ENCODE measurements at places on chromosomes 2 and 18.

DNA sequence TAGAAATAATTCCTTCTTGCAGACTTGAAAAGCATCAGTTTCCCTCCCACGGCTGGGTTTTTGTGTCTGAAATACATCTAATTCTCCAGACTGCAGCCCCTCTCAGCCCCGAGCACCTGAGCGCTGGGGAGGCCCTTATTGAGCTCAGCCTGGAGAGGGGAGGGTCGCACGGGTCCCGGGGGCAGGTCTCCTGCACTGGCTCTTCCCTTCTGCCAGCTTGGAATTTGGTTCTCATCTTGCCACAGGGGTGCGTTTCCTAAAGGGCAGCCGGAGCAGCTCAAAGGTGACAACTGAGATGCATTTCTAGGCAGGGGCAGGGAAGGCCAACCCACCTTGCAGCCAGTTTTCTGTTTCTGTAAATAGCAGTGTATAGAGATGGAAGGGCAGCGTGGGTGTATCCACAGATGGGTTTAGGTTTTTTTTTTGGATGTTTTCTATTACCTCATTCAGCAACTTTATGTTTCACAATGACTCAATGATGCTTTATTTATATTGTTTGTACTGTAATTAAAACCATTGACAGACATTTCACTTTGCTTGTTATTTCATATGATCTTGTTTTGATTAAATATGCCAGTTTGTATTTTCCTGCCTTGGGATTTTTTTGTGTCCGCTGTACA lies 37.0 kb downstream of the GBX2 start:
- DNase-seq: no peak

DNA sequence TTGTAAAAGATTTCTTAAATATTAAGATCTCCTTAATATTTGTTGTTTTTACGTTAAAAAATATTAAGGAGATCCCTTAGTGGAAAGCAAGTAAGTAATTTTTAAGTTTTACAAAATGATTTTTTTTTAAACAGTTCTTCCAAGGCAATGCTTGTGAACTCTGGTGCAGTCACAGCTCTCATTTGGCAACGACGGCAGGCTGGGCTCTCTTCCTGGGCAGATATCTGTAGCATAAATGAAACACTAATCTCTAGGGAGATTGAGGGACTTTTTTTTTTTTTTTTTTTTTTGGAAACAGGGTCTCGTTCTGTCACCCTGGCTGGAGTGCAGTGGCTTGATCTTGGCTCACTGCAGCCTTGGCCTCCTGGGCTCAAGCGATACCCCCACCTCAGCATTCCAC lies 38.5 kb downstream of the GORASP2 start:
- DNase-seq: no peak

DNA sequence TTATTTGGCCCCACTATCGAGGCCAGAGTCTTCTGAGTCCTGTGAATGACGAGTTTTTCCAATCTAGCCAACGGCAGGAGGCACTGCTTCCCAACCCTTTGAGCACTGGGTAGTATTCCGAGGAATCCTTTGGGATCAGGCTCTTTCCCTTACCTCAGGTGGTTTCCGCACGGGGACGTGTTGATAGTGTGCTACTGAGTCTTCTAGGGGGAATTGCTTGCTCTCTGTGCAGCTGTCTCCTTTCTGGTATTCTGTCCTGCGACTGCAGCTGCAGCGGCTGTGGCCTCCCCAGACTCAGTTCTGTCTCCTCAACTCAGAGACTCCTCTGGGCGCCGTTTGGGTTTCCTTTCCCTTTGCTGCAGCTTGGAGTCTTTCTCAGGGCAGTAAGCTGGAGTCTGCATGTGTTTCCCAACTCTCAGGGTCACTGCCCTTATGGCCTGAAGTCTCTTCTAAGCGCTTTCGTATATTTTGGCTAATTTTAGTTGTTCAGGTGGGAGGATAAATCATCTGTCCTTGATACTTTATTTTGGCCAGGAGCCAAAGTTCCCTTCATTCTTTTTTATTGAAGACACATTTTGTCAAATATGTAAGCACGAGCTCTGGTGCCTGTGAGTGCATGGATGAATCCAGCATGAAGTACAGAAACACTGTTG lies 118.4 kb downstream of the MAP4K4 start:
- no peak for DNase-seq

DNA sequence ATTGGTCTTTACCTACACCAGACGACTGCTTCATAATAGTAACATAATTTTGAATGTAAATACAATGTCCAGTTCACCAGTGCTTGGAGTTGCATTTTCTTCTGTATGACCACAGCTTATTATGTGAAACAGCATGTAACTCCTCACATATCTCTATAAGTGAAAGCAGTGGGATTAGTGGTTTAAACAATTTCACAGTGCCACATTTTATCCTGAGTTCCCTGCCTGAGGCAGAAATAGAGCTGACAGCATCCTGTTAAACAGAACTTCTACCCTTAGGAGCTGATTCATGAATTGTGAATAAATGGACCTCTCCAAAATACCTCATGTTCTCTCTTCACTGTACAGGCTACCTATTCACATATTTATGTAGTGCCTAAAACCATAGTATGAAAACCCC lies 542.3 kb upstream of the VWC2L start:
- DNase-seq: no peak

- DNase-seq: no peak
Measured at GRCh38 chr2:207903236-207903635, 122.1 kb downstream of the PLEKHM3 start.

DNA sequence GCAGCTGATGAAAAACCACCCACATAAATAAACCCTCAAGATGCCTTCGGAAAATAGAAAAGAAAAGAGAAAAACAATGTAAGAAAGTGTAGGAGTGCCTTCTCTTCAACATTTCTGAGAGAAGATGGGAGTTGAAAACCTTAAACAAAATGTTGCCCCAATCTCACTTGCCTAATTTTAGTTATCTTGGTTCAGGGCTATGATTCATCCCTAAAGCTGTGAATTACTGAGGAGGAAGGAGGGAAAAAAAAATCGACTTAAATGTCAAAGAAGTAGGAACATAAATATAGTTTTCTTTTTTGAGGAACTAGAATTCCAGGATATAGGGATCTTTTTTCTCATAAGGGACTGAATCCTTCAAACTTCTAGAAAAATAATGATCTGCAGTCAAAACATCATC lies 360.3 kb downstream of the TGIF1 start:
- peak; percentile 62 for DNase-seq

DNA sequence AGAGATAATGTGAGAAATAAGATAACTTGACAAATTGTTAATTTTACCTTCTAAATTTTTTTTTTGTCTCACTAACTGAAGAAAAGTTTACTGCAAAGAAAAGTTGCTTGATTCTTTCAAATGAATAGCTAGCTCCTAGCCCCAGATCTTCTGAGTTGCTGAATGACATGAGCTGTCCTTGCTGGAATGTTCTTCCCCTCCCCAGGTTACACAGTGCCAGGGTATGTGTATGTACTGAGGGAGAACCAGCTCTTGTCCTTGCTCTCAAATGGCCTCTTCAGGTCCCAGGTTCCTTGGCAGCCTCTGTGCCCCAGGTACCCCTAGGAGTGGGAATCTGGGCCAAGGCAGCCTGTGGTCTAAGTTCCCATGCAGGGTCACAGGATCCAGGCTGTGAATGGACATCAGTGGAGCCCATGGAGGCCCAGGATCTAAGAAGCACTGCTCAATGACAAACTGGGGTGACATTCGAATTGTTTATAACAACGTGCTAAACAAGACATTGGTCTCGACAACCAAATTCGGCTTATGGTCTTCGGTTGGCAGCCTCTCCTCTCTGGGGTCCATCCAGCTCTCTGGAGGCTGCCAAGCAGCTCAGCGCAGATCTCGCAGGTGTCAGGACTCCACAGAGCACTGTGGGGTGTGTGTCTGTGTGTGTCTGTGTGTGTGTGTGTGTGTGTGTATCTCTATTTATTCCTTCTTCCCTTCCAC lies 17.1 kb upstream of the INO80C start:
- DNase-seq: no peak

GRCh38 chr18:54415086-54415485 lies 57.4 kb downstream of the C18orf54 start:
- DNase-seq: peak; percentile 4

DNA sequence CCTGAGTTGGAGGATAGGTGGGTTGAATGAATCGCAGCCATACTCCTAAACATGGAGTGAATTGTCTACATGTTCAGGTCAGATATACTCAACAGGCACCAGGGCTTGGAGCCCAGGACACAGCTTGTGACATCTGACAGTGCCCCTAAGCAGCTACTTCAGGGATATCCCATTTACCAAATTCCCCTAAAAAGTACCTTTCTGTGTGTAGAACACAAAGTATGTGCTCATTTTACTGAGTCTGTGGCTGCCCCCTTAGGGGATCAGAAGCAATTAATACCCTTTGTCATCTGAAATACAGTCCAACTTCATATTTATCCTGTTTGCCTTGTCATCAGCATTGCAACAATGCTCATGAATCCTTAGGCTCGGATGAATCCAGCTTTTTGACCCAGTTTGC lies 20.8 kb downstream of the TNFRSF11A start:
- DNase-seq: no peak

GRCh38 chr18:49738721-49739120 lies 74.6 kb downstream of the ACAA2 start:
- no peak for DNase-seq

- peak; percentile 43 for DNase-seq
Measured at GRCh38 chr2:210199186-210199765, 26.0 kb downstream of the ACADL start.

DNA sequence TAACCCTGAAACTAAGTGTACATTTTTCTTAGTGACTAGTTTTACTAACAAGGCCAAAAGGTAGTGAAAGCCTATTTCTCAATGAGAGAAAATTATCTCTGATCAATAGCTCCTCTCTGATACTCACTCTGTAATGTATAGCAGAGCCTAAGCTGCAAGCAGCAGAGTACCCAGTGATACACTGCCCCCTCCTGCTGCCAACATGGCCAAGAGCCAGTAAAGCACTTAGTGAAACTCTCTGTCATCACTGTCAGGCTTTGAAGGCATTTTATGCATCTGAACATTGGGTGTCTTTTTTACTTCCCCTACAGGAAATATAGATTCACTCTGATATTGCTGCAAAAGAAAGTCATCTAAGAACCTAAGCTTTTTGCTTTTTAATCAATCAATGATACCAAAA lies 784.1 kb upstream of the CDH7 start:
- no peak for DNase-seq

DNA sequence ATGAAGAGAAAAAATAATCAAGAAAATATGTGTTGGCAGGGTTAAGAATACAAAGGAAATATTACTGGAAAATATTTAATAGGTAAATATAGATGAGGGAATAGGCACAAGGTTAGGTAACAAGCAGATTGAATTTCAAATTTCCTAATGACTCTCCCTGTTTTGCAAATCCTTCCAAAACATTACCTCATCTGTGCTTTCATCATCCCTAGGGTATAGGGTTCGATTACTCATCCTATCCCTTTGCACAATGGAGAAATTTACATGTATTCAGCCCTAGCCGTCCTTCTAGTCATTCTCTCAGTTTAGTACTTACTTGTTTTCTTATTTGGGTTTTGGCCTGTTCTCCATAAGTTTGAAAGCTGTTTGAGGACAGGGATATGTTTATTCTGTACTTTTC lies 864.6 kb upstream of the FSHR start:
- DNase-seq: peak; percentile 11

DNA sequence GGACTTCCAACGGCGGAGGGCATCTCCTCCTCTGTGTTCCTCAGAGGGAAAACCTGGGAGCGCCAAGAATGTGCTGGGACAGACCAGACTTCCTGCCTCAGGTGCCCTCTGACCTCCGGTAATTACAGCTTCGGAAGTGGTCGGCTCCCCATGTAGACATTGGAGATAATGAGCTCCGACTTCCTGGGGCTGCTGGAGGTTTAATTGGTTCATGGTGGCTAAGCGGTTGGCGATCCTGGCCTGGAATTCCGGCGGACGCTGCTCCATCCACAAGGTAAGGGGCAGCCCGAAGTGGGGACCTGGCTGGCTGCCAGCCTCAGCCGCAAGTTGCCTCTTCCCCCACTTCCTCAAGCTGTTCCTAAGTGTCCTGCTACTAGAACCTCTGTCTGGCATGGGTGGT lies 83.2 kb upstream of the EPC2 start:
- DNase-seq: no peak

DNA sequence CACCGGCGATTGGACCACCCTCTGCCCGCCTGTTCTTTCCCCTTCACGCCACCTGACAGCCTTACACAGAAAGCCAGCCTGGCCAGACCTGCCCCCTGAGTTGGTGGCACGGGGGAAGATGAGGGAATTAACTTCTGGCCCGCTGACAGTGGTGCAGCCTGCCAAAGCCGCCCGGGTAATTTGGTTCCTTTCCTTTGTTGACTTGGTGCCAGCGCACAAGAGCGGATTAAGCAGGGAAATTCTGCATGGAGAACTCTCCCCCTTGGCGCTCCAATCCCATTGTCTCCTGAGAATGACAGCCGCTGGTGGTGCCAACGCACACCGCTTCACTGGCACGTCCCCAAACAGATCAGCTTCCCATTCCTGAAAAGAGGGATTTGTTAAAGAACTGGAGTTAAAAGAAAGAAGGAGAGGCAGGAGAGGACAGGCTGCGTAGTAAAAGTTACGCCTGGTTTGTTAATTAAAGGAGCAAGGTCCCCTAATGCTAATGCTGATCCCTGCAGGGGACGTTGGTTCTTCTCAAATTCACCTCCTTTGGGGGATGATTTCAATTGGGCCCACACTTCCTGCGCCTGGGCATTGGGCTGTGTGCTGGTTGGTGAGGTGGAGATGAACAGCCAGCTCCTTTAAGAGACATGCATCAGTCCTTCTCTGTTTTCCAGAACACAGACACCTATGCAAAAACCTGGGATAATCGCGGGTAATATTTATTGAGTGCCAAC lies 286.8 kb downstream of the MYCN start:
- no peak for DNase-seq

DNA sequence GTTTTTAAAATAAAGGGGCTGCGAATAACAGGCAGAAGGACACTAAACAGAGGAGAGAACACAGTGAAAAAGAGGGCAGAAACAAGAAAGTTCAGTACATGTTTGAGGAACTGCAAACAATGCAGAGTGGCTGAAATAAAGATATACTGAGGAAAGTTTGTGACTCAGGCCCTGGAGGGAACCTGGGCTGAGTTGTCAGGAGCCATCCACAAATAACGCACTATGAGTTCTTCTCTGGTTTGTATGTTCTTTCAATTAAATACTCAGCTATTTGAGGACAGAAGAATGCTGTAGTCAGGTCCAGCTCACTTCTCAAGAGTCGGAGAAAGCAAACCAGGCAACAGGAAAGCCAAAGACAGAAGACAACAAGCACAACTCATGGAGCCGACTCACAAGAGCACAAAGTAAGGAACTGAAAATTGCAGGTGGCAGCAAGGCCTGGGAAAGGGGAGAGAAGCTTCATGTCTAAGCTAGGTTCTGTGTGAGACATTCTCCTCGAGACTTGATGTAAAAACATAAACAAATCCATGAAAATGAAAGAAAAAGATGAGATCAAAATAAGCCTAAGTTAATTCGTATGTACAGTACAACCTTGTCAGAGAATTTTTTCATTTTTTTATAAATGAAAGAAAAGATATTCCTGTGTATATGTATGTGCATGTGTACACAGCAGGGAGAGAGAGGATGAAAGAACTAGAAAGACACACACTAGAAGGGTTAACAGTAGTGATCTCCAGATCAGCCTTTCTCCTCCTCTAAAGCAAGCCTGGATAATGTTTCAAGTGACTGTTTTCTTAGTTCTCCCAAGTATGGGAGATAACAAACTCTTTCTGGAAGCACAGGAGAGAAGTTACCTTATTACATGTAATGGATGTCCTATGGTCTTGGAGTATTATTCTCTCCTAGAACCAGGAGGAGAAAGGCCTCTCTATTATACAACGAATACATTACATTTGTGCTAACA lies 41.5 kb downstream of the CHN1 start:
- DNase-seq: no peak
